ENCODE measurements at places on chromosomes 1 and 21.

DNA sequence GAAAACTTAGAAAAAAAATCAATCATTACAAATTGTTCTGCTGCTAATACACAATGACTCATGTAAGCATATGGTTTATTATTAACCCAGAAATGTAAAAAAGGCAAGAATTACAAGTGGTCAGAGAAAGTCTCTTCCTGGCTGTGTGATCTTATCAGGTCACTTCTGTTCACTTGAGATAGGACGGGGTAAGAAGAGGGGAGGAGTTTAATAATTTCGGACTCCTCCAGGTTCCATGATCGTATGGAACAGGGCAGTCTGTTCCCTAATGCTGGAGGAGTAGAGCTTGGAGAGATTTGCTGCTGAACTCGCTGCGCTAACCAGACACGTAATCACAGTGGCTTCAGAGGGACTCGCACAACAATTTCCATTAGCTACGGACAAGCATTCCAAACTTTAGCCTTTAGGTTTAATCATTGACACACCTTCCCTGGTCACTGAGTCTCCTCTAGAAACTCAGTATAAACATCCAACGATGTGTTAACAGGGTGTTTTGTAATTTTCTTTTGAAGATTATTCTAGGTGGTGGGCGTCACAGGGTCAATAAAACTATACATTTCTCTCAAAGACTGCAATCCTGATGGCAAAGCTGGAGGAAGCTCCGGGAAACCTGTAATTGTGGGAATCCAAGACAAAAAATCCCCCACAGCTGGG is 1.3 kb downstream of the CRYZ start:
- no peak for DNase-seq

DNA sequence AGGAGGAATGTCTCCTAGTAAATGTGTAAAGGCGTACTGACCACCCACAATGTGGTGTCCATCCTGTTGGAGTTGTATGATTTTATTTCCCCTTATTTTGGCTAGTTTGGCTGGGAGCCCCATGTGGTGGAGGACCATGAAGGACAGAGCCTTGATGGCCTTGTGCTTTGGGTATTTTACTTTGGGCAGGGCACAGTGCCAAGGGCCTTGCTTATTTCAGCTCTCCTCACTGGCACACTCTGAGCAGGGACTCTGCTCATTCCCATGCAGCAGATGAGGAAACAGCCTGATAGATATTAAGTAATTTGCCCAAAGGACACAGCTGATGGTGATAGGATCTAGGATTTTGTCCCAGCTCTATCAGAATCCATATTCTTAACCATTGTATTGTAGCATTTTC is 50.2 kb downstream of the SMYD2 start:
- DNase-seq, result no peak

DNA sequence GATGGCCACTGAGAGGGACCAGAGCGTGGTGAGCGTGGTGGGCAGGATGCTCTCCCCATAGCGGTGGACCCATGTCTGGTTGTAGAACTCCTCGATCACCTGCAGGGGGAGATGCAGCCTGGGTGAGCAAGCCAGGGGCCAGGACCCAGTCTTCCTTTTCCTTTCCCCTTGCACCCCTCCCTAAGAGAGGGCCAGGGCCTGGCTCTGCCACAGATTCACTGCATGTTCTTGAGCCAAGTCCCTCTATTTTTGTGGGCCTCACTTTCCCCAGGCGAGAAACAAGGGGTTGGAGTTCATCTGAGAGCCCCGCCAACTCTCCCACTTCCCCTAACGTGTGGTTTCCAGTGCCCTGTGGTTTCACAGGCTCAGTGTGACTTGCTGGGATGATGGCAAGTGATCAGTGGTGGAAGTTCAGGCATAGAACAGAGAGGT is 27.5 kb downstream of the SLC2A1 start:
- DNase-seq, result peak; percentile 70

- DNase-seq, result no peak
Measured at GRCh38 chr1:204548265-204548664, 32.1 kb downstream of the MDM4 start.

- DNase-seq, result no peak
Measured at GRCh38 chr1:209430821-209431259, 152.7 kb upstream of the CAMK1G start.

DNA sequence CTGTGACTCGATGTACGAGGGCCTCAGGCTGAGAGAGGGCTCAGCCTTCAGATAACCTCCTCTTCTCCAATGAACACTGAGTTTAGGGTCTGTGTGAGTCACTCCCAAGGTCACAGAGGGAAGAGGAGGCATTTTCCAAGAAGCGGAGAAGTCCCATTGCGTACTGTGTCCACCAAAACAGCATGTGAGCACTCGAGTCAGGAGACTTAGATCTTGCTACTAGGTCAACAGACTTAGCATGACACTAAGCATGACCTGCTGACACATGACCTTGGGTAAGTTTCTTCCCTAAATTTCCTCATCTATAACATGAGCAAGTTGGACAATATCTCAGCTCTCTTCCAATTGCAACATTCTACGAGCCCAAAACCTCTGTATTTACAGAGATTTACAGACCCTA is 68.0 kb downstream of the PLPP3 start:
- no peak for DNase-seq

- DNase-seq, result peak; percentile 74
Measured at GRCh38 chr1:15128520-15129313, 24.8 kb upstream of the TMEM51 start.

DNA sequence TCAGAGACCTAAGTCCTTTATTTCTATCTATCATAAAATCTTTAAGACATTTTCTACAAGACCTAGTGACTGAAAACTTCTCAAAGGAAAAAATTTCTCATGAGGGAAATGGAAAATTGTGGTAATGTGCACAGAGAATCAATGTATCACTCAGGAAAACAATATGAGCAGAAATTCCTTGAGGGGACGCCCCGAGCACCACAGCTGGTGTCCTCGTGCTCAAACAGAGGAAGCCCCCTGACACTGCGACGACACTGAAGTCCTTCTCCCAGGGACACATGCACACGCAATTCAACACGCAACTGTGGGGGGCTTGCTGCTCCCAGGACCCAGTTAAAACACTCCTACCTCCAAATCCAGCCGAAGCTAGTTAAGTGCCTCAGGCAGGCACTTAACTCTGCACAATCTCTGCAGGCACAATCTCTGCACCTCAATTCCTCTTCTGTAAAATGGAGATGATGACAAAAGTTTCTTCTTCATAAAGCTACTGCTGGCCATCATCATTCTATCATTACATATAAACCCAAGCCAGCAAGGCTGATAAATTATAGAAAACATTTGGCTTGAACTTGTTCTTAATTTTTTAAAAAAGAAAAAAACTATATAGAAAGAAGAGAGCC is 16.0 kb downstream of the ZBTB17 start:
- no peak for DNase-seq

DNA sequence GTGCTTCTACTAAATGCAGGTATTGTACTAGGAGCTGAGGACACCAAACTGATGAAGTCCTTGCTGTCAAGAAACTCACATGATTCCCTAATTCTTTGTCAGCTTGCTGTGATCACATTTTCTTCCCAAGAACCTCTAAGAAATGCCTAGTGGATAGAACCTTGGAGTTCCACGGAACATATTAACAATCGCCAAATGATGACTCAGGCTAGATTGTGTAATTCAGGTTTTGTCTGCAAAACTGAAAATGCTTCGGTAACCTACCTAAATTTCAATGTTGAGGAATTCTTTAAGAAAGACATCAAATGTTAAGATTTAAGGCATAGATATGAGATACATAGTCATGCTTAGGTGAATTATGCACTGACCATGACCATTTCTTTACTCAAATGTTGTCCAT is 1.7 kb upstream of the GADD45A start:
- DNase-seq, result no peak

GRCh38 chr1:19793360-19794046 is 6.2 kb downstream of the TMCO4 start:
- no peak for DNase-seq

DNA sequence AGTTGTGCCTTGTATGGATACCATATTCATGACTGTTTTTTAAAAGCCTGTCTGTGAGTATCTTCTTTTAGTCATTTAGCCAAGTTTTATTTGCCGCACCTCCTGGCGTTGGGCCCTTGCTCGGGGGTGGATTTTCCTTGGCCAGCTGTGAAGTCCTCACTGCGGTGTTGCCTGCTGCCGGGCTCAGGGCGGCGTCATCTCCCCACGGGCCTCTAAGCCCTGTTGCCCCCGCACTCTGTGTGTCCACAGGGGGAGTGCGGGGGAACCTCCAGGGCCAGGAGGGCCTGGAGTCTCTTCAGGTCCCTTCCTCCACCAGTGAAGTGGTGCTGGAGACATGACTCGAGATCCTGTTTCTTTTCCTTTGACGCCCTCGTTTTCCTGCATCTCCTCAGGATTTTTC is 65.8 kb upstream of the DIP2A start:
- DNase-seq, result no peak

DNA sequence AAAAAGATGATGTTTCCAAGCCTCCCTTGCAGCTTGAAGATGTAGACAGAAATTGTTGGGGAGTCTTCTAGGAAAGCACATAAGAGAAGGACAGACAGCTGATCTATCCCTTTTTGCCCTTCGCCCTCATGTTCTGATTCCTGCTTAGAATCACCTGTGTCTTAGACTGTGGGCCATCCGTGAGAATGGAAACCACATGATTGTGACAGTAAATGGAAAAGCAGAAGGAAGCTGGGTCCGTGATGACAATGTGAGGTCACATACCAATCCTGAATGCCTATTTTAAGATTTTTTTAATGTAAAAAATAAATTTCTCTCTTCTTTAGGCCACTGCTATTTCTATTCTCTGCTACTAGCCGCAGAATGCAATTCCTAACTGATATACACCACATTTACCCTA is 67.7 kb upstream of the C1orf87 start:
- DNase-seq, result no peak

GRCh38 chr1:182149411-182149965 is 88.0 kb upstream of the ZNF648 start:
- DNase-seq, result no peak

GRCh38 chr1:7931446-7931812 is 9.2 kb downstream of the TNFRSF9 start:
- no peak for DNase-seq

GRCh38 chr1:32871364-32872191 is 866 bp upstream of the FNDC5 start:
- DNase-seq, result no peak

GRCh38 chr1:107789817-107790524 is 175.0 kb downstream of the VAV3 start:
- DNase-seq, result no peak

GRCh38 chr1:184640505-184640904 is 114.2 kb downstream of the EDEM3 start:
- DNase-seq, result no peak

GRCh38 chr1:201702936-201703335 is 126.0 kb upstream of the IPO9 start:
- DNase-seq, result no peak

- DNase-seq, result no peak
Measured at GRCh38 chr1:203593723-203594122, 32.9 kb upstream of the ATP2B4 start.

DNA sequence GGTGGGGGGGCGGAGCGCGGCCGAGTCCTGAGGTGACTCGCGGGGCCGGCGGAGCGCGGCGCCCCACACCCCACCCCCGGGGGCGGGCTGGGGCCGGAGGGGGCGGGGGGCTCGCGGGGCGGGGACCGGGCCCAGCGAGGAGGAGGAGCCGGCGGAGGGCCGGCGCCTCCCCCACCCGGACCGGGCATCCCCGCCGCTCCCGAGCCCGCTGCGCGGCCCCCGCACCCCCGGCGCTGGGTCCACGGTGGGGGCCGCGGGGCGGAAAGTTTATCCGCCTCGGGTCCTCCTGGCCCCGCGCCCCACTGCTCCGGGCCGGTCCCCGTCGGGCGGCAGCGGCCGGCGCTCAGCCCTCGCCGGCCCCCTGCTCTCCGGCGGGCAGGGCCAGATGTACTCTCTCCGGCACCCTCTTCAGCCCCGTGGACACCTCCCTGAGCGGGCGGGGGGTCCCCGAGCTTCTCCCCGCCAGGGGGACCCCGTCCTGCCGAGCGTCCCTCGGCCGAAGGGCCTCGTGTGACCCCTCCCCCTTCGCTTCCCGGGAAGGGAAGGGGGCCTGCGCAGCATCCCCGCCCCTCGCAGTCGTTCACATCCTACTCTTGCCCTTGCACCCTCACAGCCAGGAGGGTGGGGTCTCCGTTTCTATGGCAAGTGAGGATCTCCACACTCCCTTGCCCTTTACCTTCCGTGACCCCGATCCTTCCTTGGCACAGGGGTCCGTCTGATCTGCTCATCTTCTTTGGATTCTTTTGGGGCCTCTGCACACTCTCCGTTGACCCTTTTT is 663 bp downstream of the CAMTA1 start:
- DNase-seq, result no peak

DNA sequence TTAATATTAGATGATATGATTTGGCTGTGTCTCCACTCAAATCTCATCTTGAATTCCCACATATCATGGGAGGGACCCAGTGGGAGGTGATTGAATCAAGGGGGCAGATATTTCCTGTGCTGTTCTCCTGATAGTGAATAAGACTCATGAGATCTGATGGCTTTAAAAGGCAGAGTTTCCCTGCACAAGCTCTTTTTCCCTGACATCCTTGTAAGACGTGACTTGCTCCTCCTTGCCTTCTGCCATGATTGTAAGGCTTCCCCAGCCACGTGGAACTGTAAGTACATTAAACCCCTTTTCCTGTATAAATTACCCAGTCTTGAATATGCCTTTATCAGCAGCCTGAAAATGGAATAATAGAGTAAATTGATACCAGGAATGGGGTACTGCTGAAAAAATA is 13.3 kb upstream of the F13B start:
- DNase-seq, result no peak

DNA sequence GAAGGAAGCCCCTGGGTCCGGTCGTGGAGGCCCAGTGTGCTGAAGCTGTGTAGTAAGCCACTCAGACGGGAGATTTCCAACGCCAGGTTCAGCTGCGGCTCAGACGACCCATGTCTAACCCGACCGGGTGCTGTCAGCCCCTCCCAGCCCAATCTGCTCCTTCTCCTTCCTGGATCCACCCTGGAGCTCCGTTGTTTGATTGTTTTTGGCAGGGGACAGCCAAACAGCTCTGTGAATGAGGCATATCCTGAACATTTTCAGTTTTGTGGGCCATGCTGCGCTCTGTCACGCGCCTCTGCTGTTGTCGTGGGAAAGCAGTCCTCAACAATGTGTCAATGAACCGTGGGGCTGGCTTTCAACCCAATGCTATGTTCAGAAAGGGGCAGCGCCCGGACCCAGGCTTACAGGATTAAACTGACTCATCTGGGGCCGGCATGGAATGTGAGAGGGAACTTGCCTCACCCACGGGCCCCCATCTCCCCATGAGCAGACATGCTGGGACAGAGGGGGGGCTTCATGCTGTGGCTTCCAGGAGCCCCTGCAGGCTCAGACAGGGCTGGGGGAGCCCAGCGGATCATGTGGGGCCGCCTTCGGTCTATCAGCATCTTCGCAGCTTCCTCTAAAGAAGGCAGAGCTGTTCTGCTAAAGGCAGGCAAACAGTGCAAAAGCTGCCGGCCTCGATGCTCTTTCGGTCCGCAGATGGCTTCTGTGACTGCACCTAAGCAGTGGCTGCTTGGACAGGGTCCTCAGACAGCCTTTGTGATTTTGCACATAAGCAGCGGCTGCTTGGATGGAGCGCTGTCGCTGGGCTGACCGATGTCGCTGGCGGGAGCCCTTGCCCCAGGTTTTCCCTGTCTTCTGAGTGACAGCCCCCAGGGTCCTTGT is 101.7 kb downstream of the RIPK4 start:
- DNase-seq, result no peak

- DNase-seq, result no peak
Measured at GRCh38 chr1:44860331-44860730, 17.3 kb upstream of the PTCH2 start.
